ENCODE measurements at places on chromosomes 5 and 9.

DNA sequence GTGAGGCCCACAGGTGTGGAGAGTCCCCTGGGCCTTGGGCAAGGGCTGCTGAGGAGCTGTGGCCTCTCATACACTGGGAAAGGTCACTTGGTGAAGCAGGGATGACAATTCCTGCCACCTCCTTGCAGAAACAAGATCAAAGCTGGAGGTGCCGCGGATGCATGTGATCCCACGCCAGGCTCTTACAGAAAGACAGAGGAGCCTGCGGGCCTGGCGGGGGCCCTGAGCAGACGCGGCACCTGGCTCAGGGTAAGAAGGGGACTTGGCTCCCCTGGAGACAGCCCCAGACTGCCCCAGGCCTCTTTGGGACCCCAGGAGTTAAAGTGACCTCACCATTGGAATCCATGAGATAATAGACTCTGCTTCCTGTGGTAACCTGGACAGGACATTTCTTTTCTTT is 4.8 kb downstream of the GFPT2 start:
- DNase-seq: no peak

GRCh38 chr5:180339583-180340183 is 13.5 kb downstream of the GFPT2 start:
- DNase-seq: no peak

GRCh38 chr9:882416-882924 is 41.0 kb downstream of the DMRT1 start:
- no peak for DNase-seq

GRCh38 chr5:127089191-127089590 is 15.9 kb upstream of the C5orf63 start:
- no peak for DNase-seq

DNA sequence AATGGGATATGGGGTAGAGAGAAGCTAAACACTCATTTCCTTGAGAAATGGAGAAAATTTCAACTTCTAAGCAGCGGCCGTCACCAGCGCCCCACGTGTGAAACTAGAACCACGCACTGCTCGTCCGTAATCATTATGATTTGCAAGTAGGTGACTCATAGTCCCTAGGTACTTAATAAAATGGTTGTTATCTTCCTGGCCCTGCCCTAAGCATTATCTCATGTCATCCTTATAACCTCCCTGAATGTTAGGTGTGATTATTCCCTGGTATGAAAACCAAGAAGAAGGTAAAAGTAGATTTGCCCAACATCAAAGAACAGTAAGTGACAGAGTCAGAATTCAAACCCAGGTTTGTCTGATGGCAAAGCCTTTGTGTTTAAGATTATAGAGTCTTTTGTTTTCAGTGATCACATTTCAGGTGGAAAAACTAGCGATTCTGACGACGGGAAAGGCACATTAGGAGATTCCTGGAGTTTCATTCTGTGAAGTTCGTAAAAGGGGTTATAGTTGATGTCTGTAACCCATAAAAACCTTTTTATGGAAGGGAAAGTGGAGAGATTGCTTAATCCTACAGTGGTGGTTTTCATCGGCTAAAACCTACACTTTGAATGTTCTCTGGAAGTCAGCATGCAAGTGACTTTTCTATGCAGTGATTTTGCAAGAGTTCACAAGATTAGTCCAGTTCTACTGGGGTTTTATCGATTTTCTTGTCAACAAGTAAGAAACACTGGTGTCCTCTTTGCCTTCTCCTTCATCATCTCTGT is 202.9 kb upstream of the WWC1 start:
- DNase-seq: no peak

All from left forelimb (tissue), 1 donor.